HTR-8/SVneo (cell line): ENCODE measurements at places on chromosomes 6 and 20.

GRCh38 chr6:167210375-167211294, 52.9 kb upstream of the GPR31 start:
- no peak for DNase-seq

- no peak for DNase-seq
Measured at GRCh38 chr6:26187981-26188635, 100.9 kb downstream of the HFE start.

- no peak for DNase-seq
Measured at GRCh38 chr6:148151896-148152643, 190.6 kb upstream of the SASH1 start.

- no peak for DNase-seq
Measured at GRCh38 chr6:25456249-25457040, 177.3 kb downstream of the CARMIL1 start.

GRCh38 chr6:56862415-56863175, 92.3 kb upstream of the BEND6 start:
- DNase-seq: no peak

GRCh38 chr6:33249732-33250630, 21.7 kb downstream of the VPS52 start:
- no peak for DNase-seq
